ENCODE measurements at places on chromosomes 3 and 15.

DNA sequence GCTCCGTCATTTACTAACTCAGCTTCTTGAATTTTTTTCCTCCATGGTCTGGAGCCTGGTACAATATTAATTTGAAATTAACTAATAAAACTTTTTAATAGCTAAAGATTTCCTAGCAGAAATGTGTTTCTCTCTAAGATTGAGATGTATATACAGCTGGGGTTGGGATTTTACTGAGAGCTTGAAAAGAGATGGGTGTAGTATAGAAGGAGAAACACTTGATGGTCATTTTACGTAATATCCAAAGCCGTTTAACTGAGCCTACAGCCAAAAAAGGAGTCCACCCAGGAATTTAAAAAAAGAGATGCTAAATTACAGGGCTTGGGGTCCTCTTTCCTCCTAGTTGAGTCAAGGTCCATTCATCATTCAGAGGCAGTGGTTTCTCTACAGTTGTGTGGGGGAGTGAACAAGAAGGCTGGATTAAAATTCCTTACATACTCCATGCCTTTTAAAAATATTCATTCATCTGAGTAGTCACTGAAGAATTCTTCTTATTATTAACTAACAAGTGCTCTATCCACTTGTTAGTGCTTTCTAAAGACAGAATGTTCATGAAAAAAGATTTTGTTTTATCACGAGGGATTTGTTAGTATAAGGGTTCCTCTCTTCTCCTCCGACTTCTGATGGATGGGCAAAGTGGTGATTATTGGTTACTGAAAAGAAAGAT, 255.3 kb upstream of the IL12A start:
- ATAC-seq, result peak; percentile 35

GRCh38 chr3:122085673-122086072, 30.5 kb downstream of the CD86 start:
- ATAC-seq, result no peak

GRCh38 chr3:43790060-43790459, 99.3 kb downstream of the ABHD5 start:
- ATAC-seq, result no peak

DNA sequence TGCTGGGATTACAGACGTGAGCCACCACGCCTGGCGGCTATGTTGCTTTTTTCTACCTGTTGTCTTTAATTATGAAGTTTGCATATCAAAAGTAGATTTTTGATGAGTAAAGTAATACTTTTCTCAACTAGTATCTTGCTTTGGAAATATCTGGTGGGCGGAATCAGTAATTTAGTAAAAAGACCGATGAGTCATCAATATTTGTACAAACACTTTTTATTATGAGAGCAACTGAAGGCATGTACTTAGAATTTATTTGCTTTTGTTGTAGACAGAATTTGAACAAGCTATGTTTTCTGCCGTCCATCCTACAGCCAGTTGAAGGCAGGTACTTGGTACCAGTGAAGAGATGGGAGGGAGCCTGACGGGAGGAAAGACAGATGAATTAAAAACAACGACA, 164.7 kb downstream of the ADAMTSL3 start:
- no peak for ATAC-seq

DNA sequence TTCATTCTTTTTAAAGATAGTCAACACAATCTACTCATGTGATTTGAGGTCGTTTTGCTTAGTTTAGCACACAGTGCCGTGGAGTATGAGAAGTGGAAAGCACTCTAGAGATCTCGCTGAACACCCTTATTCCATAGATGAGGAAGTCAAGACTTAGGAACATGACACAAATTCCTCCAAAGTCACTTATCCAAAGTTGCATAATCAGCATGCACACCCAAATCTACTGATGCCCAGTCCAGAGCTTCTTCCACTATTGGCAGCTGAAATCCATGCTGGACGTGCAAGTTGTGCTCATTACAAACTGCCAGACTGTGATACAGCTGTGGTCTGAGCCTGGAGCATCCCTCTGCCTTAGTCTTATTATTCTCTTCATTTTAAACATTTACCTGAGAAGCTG, 83.5 kb upstream of the ZNF280D start:
- no peak for ATAC-seq
